ENCODE measurements at places on chromosomes 5 and 9. TPM values are rescaled to one million over a fixed set of nuclear protein-coding genes. Genes with fewer than 3 reads are reported as not detected.

OSMR gene
- 0.26 TPM for total RNA-seq

AQP7 gene
- 0.45 TPM for total RNA-seq

PCDH1 gene
- total RNA-seq, result not detected

MACIR gene
- total RNA-seq, result 5.2 TPM

ADAMTS2 gene
- not detected for total RNA-seq

GPR151 gene
- total RNA-seq, result not detected

FCHO2 gene
- total RNA-seq, result 3.7 TPM

NUTM2G gene
- total RNA-seq, result not detected

CTSV gene
- total RNA-seq, result 2.1 TPM

RASEF gene
- total RNA-seq, result not detected

ITGA1 gene
- total RNA-seq, result 14.9 TPM
